ENCODE measurements at places on chromosomes 1 and 21. TPM values are rescaled to one million over a fixed set of nuclear protein-coding genes. Genes with fewer than 3 reads are reported as not detected.

- DNase-seq: peak; percentile 9
Measured at GRCh38 chr1:108560189-108560873, 431 bp downstream of the EEIG2 start.

GRCh38 chr1:38014724-38015424 lies 2.3 kb downstream of the UTP11 start:
- DNase-seq: no peak

- DNase-seq: no peak
Measured at GRCh38 chr1:171488190-171488929, 3.0 kb downstream of the PRRC2C start.

GRCh38 chr1:36905941-36906340 lies 128.4 kb downstream of the GRIK3 start:
- DNase-seq: no peak

GRCh38 chr1:185291652-185292051 lies 25.4 kb downstream of the IVNS1ABP start:
- no peak for DNase-seq

DNA sequence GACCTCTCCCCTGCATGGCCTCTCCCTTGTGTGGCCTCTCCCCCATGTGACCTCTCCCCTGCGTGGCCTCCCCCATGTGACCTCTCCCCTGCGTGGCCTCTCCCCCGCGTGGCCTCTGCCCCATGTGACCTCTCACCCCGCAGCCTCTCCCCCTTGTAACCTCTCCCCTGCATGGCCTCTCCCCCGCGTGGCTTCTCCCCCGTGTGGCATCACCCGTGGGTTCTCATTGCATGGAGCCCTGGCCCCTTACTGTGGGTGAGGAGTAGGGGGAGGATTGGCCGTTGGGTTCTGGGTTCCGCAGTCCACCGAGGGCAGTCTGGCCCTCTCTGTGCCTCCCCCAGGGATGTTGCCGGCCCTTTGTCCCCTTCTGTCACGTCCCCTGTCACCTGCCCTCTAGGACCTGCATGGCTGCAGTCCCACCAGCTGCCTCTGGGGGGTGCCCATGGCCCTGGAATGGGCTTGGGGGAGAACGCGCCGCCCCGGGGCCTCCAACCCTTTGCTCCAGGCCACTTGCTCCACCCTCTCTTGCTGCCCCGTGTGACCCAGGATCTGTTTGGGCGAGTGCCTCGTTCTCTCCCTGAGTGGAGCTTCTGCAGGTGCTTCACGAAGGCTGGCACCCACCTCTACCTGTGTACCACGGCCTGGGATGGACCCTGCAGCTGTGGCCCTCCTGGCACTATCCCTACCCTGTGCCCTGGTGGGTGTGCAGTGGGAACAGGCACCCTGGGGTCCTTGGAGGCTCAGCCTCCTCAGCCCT lies 21.3 kb downstream of the RRP1 start:
- peak; percentile 70 for DNase-seq

GRCh38 chr1:110594456-110595352 lies 11.5 kb downstream of the KCNA2 start:
- DNase-seq: no peak

DNA sequence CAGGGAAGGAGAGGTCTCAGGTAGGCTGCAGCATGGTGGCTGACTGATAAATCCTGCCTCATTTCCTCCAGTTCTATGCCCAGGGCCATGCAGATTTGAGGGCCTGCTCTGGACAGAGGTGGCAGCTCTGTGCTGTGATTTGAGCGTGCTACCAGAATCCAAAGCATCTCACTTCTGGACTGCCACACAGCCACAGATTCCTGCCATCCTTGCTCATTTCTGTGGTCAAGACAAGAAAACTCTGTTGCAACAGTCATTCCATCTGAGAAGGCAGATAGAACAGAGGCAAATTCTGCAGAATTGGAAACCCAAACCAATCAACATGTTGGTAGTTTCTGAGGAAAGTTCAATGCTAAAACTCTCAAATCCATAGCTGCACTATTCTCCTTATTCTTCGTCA lies 102.8 kb upstream of the GALNT2 start:
- DNase-seq: no peak

DNA sequence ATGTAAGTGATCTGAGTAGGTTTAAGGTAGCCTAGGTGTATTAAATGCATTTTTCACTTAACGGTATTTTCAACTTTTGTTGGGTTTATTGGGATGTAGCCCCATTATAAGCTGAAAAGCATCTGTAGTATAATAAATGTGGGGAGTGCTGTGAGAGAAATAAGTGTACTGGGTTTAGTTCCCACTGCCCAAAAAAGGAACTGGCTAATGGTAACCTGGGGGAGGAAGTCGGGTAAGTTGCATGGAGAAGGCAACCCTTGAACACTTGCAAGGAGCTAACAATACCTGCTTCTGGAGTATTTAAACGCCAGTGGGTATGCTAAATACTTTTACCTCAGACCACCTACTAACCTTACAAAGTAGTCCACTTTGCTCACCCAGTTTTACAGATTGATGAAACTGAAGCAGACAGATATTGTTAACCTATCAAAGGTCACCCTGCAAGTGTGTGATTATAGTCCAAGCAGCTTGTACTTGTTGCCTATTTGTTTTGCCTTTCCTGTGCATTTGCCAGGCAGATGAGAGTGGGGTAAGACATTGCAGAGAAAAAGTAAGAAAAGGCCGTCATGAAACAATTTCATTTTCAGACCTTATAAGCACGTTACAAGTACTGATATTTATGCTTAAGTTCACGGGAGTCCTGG lies 7.6 kb upstream of the SHISA4 start:
- no peak for DNase-seq

- DNase-seq: no peak
Measured at GRCh38 chr1:97332716-97333115, 588.1 kb downstream of the DPYD start.

DNA sequence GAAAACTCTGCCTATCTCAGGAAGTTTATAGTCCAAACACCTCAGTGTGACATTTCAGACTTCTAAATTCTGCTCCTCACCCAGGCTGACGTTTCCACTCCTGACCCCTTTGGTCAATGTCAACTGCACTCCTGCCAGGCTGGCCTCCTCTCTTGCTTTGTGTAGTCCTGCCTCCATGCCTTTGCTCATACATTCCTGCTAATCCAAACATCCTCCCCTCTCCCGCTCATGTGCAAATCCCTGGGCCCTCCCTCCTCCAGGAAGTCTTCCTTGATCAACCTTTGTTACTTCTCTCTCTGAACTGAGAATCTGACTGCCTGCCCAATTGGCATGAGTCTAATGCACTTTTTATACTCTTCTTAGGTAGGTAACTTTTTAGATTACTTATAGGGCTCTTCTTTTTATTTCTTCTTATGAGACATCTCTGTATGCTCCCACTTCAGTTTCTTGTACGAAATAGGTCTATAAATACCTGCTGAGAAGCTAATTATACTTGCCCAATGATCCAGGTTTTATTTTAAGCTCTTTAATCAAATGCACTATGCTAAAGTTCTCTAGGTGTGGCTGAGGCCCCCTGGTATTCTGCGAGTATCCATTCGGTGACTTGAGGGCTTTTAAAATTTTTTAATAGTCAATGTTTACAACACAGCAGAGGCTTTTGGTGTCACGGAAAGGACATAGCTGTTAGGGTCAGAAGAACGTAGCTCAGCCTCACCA lies 128.1 kb downstream of the PLXNA2 start:
- DNase-seq: no peak

DNA sequence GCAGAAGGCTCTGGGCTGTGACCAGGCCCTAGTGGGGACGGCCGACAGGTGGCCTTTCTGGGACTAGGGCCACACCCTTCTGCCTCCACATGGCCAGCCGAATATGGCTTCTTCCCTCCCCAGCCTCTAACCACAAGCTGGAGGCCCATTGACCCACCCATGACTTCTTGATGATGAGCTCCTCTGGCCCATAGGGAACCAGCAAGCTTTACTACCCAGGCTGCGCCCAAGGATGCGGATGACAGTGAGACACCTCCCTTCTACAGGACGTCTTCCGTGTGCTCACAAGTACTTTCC lies 41.0 kb downstream of the LDLRAD2 start:
- DNase-seq: no peak

GRCh38 chr1:106290805-106291501 lies 765.5 kb upstream of the PRMT6 start:
- DNase-seq: no peak

- no peak for DNase-seq
Measured at GRCh38 chr21:17733209-17733608, 85.9 kb downstream of the C21orf91 start.

DNA sequence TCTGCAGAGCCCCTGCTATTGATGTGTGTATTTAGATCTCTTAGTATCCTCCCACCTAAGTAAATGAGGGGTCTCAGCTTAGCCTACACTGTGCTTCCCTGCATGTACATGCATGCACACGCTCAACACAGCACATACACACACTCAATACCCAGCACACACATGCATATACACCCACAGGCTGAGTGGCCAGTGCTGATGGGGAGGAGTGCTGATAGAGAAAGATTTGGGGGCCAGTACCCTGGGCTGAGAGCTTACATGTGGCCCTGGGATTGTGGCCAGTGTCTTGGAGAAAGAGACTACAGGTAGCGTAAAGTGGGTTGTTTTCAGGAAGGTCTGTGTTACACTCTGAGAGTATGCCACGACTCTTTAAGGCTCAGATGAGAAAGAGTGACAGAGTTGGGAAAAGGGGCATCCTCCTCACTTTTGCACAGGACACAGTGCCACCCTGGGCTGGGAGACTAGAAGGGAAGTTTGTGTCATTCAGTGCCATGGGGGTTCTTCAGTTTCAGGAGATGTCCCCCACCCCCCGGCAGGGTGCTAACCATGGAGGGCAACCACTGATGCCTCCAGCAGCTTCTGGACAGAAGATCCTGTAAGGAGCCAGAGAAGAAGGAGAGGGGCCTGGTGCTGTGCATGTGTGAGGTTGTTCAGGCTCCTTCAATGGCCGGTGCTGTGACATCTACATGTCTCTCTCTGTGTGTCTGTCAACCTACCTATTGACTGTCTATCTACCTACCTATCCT lies 166.8 kb downstream of the RHOU start:
- no peak for DNase-seq

DNA sequence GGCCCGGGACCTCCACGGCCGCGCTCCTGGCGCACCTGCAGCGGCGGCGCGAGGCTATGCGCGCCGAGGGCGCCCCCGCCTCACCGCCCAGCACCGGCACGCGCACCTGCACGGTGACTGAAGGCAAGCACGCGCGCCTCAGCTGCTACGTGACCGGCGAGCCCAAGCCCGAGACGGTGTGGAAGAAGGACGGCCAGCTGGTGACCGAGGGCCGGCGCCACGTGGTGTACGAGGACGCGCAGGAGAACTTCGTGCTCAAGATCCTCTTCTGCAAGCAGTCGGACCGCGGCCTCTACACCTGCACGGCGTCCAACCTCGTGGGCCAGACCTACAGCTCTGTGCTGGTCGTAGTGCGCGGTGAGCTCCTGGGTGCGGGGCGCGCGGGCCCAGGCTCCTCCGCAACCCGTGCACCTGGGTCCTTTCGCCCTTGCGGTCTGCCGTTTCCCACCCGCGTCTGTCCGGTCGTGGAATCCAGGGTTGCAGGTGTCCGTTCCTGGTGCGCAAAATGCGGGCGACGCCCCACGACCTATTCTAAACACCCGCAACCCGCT lies 4.6 kb downstream of the OBSCN start:
- no peak for DNase-seq

- no peak for DNase-seq
Measured at GRCh38 chr1:153934746-153935145, 11.8 kb downstream of the DENND4B start.

GRCh38 chr21:26761174-26761915 lies 83.9 kb downstream of the ADAMTS1 start:
- no peak for DNase-seq

DNA sequence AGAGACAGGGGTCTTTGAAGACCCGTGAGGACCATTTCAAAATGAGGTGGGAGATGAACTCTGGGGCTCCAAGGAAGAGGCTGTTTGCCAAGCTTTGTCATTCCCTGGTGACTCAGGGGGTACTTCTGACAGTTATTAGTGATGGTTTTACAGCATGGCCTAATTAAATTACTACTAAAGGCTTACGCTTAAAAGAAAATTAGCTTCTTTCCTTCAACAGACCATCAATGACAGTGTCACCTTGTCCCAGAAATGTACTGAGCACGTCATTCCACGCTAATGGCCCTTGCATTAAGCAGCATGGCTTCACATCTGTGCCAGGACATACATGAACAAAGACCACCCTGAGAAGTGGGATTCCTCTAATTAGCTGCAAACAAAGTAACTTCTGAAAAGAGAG lies 5.1 kb upstream of the UTS2 start:
- DNase-seq: no peak

DNA sequence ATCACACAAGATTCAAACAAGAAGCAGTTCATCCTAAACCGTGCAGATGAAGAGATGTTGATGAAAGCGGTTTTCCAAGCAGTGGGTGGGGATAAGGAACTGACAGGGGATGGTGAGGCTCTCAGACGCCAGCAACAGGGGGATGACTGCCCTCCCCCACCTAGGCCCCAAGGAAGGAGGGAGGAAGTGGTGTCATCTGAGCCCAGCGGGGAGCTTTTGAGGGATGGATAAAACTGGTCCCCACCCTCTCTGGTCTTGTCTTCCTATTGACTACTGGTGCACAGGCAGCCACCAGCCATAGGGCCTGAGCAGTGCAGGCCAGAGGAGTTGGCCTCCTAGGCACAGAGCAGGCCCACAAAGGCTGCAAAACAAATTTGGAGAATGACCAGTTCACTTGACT lies 175.5 kb downstream of the HUNK start:
- DNase-seq: no peak

DNA sequence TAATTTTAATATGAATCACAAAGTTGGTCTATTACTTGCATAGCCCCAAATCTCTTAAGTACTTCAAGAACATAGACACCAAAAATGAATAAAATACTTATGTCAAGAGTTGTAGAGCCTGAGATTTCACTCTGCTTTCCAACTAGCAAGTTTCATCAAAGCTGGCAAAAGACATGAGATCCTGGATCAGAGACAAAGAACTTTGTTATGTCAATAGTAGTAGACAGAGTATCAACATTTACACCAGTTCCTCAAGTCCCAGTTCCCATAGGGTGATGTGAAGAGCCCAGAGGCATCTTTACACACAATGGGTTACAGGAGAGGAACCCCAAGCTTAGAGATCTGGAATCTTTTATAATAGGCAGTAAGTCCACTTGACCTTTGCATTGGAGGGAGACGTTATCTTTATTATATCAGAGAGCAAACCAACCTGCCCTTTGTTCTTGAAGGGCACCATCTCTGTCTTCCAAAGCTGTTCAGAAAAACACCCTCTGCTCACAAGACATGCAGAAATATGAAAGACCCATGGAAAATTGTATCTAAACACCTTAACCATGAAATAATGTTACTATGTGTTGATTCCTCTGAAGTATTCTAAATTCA lies 174.4 kb upstream of the GALNT2 start:
- no peak for DNase-seq

- no peak for DNase-seq
Measured at GRCh38 chr1:26224606-26225005, 9.4 kb upstream of the CEP85 start.

Gene OR2L2
- total RNA-seq: not detected

Gene TRIM58
- 0.13 TPM for total RNA-seq

Gene SLC45A1
- total RNA-seq: not detected

Gene ITGB2
- not detected for total RNA-seq

Gene KIF21B
- 0.74 TPM for total RNA-seq

Gene RAB42
- total RNA-seq: not detected

Gene TMEM183A
- total RNA-seq: 64.8 TPM

Gene OR6Y1
- not detected for total RNA-seq

Gene GUCA2A
- total RNA-seq: not detected

Gene XCL1
- not detected for total RNA-seq

Gene ASCL5
- not detected for total RNA-seq

Gene CHIA
- not detected for total RNA-seq

Gene ACTA1
- 0.16 TPM for total RNA-seq

Gene TMEM240
- not detected for total RNA-seq

Data from SK-MEL-5 (cell line).